ENCODE measurements at places on chromosomes 6 and 20.

DNA sequence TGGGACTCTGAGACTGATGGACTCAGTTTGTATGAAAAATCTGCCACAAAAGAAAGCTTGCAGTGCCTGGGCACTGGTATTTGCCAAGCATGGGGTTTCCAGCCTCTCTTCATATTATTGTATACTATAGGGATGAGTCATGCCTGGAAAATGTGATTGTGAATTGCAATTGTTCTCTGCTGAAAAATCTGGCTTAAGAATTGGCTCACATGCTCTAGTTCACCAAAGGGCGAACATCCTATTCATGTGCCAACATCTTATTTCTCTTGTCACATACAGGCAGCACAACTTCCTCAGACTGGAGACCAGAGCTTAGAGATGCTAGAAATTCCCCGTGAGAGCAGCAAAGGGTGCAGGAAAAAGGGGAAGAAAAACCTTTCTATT, 103.6 kb upstream of the KCNK16 start:
- no peak for DNase-seq

- DNase-seq: no peak
Measured at GRCh38 chr6:167543602-167544497, 219.0 kb downstream of the TTLL2 start.

GRCh38 chr6:170100046-170100445, 190.8 kb downstream of the DLL1 start:
- no peak for DNase-seq

DNA sequence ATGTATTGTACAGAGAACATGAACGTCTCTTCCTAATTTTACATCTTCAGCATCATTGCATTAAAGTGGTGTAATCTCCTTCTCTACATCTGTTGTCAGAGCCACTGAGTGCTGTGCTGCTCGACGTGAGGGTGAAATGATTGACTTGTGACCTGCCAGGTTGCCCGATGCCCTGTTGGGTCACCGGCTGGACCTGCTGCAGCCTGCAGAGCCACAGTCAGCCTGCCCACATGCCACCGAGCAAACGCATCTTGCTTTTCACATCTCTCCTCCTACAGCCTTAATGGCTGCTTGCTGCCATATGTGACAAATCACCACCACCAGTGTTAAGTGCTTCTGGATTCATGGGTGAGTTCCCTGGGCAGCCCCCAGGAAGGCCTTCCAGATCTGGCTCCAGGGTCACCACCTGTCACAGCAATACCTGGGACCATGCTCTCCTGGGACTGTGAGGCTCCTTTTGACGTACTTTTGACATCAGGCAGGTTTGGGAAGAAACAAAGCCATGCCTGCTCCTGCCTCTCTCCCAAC, 80.3 kb downstream of the ASXL1 start:
- no peak for DNase-seq

DNA sequence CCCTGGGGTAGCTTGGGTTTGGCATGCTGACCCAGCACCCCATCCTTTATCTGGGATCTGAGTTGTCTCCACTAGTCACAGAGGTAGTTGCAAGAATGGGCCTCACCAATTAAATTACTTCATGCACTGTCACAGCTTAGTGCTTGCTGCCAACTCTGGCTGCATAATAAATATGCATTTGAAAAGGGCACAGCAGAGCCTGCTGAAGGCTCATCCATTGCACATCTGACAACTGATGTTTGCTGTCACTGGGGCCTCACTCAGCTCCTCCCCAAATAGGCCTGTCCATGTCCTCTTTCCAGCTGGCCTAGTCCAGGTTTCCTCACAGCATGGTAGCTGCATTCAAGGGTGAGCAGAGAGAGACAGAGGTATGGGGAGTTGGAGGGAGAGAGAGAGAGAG, 13.3 kb upstream of the NXT1 start:
- no peak for DNase-seq

DNA sequence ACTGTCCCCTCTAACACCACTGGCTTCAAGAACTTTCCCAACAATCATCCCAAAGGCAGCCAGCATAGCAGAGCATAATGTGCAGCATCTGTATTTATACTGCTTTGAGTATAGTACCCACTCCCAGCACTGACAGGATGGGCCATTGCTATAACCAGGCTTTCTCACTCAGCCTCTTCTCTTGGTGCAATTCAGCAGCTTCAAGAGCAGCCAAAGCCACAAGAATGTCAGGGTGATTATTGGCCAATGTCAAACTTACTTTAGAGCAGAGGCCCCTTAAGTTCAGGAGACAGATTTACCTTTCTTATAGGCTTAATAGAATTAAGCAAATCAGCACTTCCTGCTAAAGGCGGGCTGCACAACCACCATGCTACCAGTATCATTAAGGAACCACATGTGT, 232.4 kb upstream of the RSPO3 start:
- DNase-seq: no peak

- DNase-seq: no peak
Measured at GRCh38 chr20:19008497-19008896, 194.9 kb downstream of the SCP2D1 start.

DNA sequence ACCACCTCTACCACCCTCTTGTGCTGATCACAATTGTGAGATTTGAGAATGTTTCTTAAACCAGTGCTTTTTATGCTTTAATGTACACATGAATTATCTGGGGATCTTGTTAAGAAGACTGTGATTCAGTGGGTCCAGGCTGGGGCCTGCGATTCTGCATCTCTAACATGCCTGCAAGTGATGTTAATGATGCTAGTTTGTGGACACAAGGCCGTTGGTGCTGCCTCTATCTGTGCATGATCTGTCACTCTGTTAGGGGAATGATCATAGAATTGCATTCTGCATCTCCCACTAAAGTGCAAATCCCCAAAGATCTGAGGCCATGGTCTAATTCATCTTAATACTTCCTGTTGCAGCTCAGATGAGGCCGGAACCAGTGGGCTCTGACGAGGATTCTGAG, 746.5 kb downstream of the PTPRT start:
- DNase-seq: no peak

- DNase-seq: no peak
Measured at GRCh38 chr6:31477521-31477920, 20.4 kb upstream of the MICB start.

DNA sequence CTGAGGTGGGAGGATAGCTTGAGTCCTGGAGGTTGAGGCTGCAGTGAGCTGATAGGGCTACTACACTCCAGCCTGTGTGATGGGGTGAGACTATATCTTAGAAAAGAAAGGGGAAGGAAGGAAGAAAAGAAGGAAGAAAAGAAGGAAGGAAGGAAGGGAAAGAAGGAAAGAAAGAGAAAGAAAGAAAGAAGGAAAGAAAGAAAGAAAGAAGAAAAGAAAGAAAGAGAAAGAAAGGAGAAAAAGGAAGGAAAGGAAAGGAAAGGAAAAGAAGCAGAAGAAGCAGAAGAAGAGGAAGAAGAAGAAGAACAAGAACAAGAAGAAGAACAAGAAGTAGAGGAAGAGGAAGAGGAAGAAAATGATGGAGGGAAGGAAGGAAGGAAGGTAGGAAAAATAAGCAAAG, 1130.2 kb upstream of the MAP3K7 start:
- no peak for DNase-seq

DNA sequence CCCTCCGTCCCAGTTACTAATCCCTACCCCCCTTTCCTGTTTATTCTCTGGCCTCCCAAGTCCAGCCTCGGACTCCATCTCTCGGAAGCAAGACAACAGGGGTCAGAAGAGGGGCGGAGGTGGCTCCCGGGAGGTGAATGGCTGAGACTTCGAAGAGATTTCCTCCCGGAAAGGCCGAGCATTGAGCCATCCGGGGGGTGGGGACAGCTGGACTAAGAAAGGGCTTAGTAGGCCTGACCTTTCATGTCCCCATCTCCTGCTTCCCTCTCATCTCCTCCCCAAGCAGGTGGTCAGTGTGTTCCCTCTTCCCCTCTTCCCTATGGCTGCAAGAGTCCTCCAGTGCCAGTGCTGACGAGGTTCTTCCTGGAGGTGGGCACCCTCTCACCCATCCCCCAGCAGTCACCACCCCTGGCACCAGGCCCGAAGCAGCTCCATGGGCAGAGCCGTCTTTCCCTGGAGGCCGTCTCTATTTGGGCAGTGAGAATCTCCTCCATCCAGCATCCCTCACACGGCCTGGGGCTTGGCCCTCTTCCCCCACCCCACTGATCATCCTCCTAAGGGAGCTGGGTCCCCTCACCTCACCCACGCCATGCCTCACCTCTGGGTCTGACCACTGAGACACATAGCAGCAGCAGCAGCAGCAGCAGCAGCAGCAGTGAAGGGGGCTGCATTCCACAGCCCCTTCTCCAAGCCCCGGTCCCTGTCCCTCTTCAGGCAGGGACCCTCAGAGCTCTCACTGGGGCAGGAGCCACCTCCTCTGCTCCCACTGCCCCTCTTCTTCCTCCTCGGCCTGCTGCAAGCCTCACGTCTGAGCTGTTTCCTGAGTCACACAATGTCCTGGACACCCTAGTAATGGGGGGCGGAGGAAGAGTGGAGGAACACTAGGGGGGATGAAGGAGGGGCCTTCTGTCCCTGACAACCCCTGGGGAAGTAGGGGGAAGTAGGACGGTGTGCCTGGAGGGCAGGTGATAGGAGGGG, at the start of gene NOTCH4:
Gene NOTCH4 (minus strand): TSS at position 810 of the 978 bp plus-strand sequence. CDS start 139 bp downstream, at position 671.
- DNase-seq: no peak

DNA sequence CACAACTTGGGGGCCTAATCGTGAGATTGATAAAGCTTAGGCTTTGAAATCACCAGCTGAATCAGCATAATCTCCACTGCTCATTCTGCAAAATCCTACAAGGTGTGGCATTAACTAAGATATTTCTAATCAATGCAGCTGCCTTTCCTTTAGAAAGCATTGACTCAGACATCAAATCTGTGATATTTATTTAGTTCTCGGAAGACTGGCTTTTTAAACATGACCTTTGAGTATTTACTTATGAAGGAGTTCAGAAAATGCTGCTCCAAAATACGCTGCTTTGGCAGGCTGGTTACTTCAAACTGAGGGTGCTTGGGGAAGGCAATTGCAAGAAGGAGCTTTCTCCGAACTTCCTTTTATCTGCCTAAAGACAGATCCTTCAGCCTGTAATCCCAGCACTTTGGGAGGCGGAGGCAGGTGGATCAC, 23.7 kb upstream of the FUCA2 start:
- no peak for DNase-seq

DNA sequence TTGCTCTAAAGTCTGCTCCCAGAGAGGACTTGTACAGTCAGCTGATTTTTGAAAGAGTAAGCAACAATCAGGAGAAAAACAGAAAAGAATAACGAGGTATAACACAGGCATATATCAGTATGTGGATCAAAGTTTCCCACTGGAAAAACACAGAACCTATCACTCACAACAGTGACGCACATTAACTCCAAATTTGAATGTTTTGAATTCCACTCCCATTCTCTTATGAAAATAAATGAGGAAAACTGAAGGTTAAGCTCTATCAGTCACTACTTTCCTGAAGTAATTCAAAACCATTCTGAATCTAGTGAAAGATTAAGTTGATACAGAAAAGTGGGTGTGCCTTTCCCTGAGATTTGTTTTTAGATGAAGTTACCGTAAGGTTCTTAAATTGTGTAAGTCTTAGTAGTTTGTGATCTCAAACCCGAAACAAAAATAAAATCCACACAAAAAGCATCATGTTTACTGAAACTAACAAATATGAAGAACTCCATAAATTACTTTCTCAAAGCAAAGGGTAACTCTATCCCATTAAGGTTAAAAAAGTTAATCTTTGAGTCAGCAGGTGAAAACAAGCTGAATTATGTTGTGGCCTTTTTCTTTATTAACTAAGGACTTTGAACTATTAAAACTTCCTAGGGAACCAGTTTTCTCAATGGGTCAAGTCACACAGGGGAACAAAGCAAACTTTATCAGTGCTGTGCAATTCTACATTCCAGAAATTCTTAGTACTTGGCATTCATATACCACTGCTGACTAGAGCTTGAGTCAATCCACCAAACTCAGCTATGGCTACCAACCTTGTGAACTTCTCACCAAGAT, 115.7 kb downstream of the OGFRL1 start:
- no peak for DNase-seq

DNA sequence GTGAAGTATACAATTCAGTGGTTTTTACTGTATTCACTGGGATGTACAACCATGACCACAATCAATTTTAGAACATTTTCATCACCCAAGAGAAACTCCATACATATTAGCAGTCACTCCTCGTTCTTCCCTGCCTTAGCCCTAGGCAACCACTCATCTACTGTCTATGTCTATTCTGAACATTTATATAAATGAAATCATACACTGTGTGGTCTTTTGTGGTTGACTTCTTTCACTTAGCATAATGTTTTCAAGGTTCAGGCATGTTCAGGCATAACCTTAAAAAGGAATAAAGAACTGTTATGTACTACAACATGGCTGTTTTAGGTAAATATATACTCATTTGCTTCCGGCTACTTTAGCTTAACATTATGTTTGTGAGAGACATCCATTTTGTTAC, 37.3 kb downstream of the BLTP3A start:
- no peak for DNase-seq

GRCh38 chr6:162388383-162388777, 339.2 kb downstream of the PRKN start:
- DNase-seq: no peak

GRCh38 chr6:140544431-140544830, 1170.0 kb upstream of the CITED2 start:
- DNase-seq: no peak

DNA sequence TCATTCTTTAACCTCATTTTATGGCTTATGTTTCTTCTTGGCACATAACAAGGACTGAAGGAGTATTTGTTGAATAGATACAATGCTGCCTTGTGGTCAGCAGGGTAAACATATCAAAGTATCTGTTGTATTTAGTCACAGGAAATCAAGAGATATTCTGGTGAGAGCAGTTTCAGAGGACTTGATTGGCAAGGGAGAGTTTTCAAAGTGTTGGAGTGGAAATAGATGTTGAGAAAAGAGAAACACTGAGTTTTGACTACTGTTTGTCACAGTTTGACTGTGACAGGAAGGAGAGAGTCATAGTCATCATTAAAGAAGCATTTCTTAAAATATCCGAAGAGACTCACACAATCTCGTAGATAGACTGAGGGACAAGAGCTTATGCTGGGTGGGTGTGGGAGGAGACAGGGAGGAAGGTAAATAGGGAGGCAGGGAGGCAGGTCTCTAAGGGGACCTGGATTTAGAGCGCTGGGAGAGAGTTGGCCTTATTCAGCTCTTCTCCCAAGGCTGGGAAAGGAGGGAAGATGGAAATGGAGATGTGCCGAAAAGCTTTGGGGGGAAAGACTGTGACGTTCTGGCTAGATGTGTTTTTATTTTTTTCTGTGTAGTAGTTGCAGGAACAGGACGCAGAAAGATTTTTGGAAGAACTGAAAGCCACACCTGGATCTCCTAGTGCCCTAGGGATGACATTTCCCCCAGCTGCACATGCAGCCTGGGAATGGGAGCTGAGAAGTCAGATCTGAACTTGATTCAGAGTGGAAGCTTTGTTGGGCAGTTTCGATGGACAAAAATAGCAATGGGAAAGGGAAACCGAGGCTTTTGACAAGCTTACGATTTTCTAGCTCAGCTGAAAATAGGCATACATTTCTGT, 65.0 kb upstream of the IFNGR1 start:
- DNase-seq: no peak

Data from KG1 (cell line).